ENCODE measurements at places on chromosomes 6 and 20.

DNA sequence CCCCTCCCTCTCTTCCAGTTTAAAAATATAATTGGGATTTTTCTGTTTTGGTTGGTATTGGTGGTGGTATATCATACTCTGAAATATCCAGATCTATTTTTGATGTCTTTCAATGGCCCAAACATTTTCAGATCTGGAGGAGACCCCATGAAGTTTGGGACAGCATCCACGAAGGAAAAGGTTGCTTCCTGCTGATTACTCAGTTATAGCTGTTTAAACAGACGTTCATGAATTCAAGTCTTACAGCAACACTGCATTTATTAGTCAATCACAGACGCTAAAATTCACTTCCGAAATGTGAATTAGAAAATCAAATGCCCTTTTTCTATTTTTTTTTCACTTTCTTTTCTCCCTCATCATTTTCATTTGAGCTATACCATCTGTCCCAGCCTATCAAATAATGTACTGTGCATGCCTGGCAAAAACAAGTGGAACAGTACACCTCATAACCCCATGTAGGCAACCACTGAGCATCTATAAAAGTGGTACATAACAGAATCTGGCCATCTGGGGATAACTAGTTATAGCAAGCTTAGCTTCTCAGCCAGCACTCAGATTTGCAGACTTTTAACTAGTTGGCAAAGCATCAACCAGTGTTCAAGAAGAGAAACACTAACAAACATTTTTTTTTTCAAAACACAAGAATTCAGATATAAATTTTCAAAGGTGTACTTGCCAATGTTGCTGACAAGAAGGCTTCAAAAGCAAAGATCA lies 124.5 kb downstream of the HIVEP2 start:
- no peak for DNase-seq

GRCh38 chr6:63897459-63897858 lies 261.9 kb downstream of the PHF3 start:
- DNase-seq: no peak

- no peak for DNase-seq
These were observed 10.4 kb upstream of the BPI start for GRCh38 chr20:38293491-38294065.

DNA sequence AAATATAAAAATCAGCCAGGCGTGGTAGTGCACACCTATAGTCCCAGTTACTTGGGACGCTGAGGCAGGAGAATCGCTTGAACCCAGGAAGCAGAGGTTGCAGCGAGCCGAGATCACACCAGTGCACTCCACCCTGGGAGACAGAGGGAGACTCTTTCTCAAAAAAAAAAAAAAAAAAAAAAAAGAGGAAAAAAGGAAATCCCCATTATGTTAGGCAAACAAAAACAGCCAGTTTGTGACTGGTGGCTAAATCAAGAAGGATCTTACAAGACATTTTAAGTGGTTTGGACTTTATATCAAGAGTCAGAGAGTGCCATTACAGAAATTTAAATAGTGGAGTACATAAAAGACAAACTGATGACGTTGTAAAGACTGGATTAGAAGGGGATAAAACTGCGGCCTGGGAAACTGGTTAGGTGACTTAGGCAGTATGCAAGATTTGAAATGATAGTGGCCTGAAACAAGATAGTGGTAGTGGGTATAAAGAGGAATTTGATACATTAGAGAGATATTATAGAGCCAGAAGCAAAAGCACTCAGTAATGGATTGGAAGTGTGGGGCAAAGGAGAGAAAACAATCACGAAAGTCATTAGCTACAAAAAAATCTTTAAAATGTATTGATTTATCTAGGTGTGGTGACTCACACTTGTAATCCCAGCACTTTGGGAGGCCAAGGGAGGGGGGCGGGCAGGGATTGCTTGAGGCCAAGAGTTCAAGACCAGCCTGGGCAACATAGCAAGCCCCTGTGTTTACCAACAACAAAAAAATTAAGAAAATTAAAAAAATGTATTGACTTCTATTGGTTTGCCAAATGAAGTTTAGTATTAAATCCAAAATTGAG lies 1.7 kb upstream of the MYO6 start:
- DNase-seq: no peak

- DNase-seq: no peak
These were observed 13.2 kb upstream of the SIRPA start for GRCh38 chr20:1882026-1882425.

DNA sequence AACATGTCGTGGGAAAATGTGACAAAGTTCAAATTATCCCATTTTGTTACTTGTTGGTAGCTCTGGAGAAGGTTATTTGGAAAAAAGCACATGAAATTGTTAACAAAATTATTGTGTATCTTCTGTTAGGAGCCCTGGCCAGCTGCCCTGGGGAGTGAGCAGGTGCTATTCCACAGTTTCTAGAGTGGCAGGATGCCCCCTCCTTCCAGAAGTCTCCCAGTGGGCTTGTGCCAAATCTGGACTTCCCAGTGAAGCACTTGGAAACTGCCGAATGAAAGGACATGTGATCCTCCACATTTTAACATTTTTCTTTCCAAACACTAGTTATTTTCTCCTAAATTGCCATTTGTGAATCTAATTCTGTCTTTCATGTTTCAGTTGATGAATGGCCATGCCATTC lies 66.9 kb upstream of the CLDN20 start:
- DNase-seq: no peak

DNA sequence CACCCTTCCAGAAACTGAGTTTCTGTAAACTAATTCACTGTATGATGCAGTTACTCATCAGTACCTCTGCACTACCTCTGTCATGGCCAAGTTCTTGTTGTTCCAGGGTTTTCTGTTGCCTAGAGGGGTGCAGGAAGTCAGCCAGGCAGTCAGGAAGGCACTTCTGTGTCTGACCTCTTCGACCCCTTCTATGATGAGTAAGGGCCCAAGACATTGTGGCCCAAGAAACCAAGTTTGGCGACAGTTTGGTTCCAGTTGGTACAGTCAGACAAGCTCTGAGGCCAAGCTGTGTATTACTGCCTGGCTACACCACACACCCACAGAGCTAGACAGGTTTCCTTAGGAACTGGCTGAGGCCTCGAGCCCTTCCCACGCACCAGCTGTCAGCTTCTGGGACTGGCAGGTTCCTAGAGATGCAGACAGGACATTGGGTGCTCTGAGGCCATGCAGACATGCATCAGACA lies 41.2 kb downstream of the TRAF3IP2 start:
- no peak for DNase-seq

GRCh38 chr6:131663578-131664165 lies 26.6 kb downstream of the ENPP3 start:
- no peak for DNase-seq

- DNase-seq: no peak
These were observed 4.6 kb downstream of the XKR7 start for GRCh38 chr20:31972471-31973021.

- DNase-seq: no peak
These were observed 386.9 kb downstream of the CDH4 start for GRCh38 chr20:61638802-61639585.

GRCh38 chr6:116365743-116366142 lies 5.0 kb upstream of the DSE start:
- DNase-seq: no peak

GRCh38 chr6:166556863-166557322 lies 29.6 kb downstream of the RAMACL start:
- no peak for DNase-seq

DNA sequence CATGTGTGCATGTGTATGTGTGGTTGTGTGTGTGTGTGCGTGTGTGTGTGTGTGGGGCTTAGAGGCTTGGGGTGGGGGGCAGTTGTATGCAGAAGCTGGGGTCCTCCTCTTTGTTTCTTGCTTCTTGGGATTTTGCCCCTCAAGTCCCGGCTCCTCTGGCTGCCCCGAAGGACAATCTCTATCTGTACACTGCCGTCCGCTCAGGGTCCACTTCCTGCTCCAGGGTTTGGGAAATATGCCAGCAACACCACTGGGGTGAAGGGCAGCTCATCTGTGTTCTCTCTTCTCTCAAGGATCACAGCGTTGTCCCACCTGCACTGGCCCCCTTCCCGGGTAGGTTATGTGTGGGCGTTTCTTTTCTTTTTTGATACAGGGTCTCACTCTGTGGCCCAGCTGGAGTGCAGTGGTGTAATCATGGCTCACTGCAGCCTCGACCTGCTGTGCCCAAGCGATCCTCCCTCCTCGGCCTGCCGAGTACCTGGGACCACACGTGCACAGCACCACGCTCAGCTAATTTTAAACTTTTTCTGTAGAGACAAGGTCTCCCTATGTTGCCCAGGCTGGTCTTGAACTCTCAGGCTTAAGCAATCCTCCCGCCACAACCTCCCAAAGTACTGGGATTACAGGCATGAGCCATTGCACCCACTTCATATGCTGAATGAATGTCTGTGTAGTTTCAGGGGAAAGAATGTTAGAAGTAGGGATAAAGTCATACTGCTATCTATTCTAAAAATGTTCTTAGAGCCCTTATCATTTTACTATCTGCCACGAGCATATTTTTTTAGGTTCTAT lies 25.7 kb downstream of the SLC2A4RG start:
- DNase-seq: no peak

DNA sequence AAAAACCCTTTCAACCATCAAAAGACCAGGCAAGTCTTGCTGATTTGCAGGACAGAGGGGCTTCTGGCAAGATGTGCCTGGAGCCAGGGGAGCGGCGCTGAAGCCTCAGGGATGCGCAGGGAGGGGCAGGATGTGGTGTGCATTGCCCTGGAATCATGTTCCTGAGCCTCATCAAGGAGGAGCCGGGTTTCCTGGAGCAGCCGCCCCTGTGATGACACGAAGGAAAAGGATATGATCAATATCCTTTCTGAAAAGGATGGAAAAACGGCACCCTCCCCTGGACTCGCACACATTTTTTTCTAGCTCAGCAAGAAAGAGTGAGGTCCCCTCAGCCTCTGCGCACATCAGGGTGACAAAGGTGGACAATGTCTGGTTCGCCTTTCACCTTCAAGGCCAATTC lies 173.1 kb upstream of the SSTR4 start:
- DNase-seq: no peak

GRCh38 chr6:155528982-155529453 lies 73.4 kb upstream of the NOX3 start:
- no peak for DNase-seq

DNA sequence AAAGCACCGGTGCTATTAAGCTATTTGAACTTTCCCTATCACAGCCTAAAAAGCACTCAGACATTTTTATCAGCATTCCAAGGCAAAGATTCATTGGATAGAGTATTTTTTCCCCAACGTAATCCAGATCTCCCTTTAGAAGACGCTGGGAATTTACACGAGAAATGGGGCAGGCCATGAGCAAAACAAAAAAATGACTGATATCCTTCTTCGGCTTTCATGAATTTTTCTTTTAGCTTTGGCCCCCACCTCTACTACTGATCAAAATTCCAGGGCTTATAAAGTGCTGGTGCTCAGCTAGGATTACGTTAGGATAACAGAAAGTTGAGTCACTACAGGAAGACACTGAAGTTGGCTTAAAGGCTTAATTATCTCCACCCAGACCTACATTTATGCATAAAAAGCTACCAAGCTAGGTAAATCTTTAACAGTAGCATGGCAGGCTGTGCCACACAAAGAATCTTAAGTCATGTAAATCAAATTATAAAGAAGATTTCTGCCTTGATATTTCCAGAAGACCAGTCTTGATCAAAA lies 418.5 kb upstream of the BTBD3 start:
- DNase-seq: no peak

- no peak for DNase-seq
These were observed 69.1 kb upstream of the ADTRP start for GRCh38 chr6:11847515-11848345.

DNA sequence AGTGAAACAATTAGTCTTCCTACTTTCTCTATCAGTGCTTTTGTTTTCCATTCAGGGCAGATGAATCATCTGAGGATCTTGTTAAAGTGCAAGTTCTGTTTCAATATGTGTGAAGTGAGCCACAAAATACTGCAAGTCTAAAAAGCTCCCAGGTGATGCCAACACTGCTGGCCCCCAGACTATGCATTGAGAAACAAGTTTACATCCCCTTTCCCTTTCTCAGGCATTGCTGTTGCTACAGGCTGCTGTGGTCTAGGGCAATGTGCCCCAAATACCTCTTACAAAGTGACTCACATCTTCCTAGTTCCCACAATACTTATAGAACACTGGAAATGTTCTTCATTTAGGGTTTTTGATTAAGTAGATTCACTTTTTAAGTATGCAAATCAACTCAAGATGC lies 31.8 kb downstream of the ABRACL start:
- no peak for DNase-seq

GRCh38 chr6:5644523-5645185 lies 362.1 kb downstream of the NRN1 start:
- DNase-seq: no peak

- DNase-seq: no peak
These were observed 659.0 kb downstream of the UTRN start for GRCh38 chr6:144944106-144944505.

DNA sequence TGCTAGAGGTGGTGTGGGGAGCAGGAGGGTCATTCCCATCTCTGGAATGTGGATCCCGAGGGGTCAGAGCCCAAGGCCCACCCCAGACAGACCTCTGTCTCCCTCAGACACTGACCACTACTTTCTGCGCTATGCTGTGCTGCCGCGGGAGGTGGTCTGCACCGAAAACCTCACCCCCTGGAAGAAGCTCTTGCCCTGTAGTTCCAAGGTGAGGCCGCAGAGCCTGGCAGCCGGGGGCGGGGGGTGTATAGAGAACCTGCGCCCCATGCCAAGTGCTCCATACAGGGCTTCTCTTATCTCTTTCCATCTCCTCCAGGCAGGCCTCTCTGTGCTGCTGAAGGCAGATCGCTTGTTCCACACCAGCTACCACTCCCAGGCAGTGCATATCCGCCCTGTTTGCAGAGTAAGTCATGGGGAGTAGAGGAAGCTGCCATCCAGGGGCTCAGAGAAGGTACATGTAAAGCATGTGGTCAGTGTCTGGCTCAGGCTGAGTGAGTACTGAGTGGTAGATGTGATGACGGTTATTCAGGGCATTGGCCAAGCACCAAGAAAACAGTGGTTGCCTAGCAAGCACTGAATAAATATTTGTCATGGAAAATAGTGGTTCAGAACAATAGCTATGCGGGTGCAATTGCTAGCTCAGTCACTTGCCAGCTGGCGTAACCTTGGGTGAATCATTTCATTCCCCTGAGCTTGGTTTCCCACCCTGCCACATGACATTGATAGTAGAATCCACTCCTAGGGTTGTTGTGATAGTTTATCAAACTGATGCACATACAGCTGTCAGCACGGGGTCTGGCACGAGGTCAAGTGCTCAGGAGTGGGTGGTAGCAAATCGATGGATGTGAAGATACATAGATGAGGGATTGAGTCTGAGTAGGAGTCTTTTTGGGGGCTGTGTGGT lies 3.5 kb downstream of the PIGT start:
- no peak for DNase-seq

GRCh38 chr20:6767536-6768227 lies at the start of gene BMP2:
TSS of gene BMP2 (plus strand) at chr20:6767686. CDS start at chr20:6770127, 2,441 bp downstream.
- no peak for DNase-seq
